Stimulated activated CD8-positive, alpha-beta memory T cell treated with anti-CD3 and anti-CD28 coated beads, Interleukin-15, amount 100 ng/mL, for 24 hours (primary cell): ENCODE measurements at places on chromosomes 1 and 21.

DNA sequence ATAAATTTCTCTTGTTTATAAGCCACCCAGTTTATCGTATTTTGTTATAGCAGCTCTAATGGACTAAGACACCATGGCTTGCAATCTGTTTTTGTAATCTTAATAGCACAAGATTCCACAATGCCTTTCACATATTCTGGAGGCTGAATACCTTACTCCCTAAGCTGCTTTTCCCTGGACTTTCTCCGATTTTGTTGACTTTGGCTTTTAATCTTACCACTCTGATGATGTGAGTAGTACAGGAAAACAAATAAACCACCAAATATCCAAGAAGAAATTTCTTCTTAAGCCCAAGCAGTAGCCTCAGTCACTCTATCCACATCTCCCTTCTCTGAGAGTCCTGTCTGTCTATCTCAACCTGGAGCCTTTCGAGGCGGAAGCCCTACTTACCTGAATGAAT is 838.6 kb downstream of the LTN1 start:
- DNase-seq: no peak

- DNase-seq: no peak
Measured at GRCh38 chr1:240093120-240093961, 1.7 kb downstream of the FMN2 start.

GRCh38 chr1:162939035-162939434 is 78.1 kb upstream of the CCDC190 start:
- DNase-seq: no peak

GRCh38 chr1:230501849-230502248 is 75.7 kb upstream of the PGBD5 start:
- DNase-seq: no peak

- no peak for DNase-seq
Measured at GRCh38 chr21:36756527-36756926, 57.6 kb downstream of the SIM2 start.
